CD4-positive, alpha-beta T cell treated with Interleukin-15 for 4 hours (primary cell): ENCODE measurements at places on chromosomes 16 and 17.

DNA sequence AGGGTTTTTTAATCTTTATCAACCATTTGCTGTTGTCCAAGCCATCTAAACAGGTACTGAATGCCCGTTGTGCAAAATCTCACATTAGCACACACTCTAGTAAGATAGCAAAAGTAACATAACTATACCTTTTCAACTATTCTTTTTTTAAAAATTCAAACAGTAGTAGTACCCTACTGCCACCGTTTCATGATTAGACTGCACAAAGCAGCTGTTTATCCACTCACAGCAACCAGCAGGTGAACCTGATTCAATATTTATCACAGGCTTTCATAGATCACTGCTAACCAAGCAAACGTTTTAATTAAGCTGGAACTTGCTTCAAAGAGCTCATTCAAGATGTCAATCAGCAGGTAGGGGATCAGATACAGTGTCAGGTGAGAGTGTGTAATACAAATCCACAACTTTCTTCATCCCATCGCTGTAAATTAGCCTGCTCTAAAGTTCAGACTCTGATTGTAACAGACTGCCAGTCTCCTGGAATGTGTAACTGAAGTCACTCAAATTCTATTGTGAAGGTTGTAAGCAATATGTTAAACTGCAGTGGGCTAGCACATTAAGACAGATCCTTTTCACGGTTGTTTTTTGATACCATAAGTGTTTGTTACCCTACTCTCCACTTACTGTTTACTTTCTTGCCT, 47.3 kb downstream of the BRIP1 start:
- no peak for DNase-seq

DNA sequence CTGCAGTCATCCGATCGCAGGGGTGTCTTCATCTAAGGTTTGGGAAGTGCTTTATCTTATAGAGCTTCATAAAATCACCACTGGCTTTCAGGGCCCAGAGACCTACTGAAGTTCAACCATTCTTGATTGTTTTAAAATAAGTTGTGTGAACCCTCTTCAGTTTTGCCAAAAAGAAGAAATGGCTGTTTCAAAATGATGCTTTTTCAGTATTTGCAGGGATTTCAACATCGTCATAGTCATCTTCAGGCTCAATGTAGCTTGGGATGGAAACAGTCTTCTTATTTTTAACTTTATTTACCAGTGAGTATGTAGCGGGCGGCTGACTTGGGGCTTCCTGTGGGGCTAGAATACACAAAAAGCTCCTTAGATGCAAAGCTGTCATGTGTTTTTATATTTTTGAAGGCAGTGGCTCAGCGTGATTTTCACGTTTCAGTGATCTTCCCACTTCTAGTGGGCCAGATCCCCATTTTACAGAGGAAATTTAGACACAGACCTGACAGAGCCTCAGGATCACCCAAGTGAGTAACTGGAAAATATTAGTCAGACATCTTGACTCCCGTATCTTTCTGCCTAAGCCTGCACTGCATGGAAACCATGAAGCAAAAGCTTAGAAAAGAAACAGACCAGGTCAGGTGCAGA, 19.1 kb upstream of the ZNF594 start:
- no peak for DNase-seq

DNA sequence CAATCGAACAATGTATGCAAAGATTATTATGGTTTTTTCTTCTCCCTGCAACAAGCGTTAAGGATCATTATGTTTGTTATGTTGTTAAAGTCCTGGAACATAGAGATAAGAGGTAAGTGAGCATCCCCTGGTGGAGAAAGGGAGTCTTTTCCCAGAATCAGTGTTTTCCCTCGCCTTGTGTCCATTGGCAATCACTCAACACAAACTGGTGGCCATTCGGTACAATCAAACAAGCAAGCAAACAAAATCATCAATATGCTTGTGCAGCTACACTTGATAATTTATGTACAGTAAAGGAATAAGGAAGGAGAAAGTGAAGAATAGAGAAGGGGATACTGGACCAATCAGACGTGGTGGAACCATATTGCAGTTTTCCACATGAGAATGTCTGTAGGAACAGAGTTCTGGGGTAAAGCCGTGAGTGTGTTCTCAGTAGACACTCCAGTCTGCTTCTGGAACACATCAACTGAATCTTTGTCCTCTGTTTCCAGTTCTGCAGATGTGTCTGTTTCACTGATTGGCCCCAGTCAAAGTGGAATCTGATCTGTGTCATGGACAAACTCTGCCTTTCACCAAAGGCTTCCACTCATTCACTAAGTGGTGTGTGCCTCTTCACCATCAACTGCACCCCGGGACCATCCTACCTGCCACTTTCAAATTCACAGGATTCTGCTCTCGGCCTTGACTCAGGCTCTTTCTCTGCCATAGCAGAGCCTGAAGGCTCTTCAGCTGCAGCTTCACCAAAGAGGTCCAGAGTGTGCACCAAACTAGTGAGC, 169.5 kb downstream of the AHSP start:
- no peak for DNase-seq

GRCh38 chr16:9458816-9459215, 367.4 kb downstream of the HAPSTR1 start:
- no peak for DNase-seq

- no peak for DNase-seq
Measured at GRCh38 chr16:25481636-25482035, 210.1 kb upstream of the HS3ST4 start.

DNA sequence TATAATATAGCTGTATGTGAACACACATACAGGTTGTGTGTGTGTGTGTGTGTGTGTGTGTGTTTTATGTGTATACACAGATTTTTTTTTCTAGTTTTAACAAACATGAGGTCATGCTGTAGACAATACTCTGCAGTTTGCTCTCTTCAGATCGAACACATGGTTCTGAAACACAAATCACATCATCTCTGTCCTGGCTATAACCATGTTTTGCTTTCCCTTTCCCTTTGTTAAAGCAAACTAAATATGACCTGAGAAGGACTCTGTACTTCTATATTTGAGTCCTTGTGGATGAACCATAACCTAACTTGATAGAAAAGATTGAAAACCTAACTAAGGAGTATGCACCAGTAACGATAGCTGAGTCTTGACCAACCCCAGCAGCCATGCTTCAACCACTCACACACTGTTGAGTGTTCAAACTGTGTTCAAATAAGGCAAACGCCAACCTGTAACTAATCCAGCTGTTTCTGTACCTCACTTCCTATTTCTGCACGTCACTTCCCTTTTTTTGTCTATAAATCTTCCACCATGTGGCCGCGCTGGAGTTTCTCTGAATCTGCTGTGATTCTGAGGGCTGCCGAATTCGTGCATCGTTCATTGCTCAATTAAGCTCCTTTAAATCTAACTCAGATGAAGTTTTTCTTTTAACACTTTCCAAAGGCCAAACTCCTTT, 303.8 kb downstream of the HS3ST3B1 start:
- no peak for DNase-seq

DNA sequence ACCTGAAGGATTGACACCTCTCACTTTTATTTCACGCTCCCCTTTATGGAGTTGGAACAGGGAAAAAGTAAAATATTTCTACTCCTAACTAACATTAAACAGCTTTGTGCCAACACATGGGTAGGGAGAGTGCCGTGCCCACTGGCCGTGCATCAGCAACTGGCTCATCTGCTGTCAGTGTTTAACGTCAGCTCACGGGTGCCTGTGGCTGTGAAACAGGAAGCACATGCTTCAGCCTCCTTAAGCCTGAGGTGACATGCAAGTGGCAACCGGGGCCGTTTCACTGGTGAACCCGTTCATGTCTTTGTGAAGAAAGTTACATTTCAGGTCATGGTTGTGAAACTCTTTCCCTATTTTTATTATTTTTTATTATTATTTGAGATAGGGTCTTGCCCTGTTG, 3.2 kb downstream of the SPG7 start:
- DNase-seq, result no peak

GRCh38 chr16:2455081-2455845, 4.6 kb upstream of the TEDC2 start:
- no peak for DNase-seq

- peak; percentile 61 for DNase-seq
Measured at GRCh38 chr17:2192367-2193057, 111.1 kb downstream of the SMG6 start.

GRCh38 chr17:80942423-80943345, 49.0 kb upstream of the CHMP6 start:
- DNase-seq, result no peak

GRCh38 chr17:41676058-41676419, 12.6 kb upstream of the EIF1 start:
- no peak for DNase-seq

GRCh38 chr16:19645557-19645981, 72.5 kb downstream of the KNOP1 start:
- DNase-seq, result no peak

DNA sequence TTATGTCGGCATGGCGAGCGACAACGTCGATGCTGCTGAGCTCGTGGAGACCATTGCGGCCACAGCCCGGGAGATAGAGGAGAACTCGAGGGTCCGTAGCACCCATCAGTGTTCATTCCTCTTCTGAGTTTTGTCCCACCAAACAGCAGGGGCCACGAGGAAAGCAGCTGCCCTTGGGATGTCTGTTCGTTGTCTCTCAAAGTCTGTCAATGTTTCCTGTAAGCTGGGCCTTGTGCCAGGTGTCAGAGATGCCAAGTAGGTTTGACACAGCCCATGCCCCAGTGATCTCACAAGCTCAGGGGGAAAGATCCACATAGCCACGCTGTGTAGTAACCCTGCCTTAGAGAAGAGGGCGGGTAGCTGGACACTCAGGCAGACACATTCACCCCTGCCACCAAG, 22.6 kb downstream of the NTAN1 start:
- no peak for DNase-seq

DNA sequence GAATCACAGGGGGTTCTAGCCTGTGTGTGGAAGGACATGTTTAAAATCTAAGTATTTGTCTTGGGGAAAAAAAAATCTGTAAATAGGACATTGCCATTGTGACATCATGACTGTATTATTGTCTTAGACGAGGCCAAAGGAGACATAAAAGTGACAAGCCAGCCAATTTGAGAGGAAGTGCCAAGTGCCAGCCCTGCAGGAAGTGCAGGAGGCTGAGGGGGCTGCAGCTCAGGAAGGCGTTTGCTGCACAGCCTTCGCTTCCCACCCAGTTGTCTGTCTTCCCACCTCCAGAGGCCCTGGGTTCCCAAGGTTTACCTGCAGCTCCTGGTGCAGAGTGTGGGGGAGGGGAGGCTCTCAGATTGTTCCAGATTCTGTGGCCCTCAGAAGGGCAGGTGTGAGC, 1.3 kb downstream of the ADCY7 start:
- peak; percentile 43 for DNase-seq

GRCh38 chr16:49754495-49755312, 101.2 kb downstream of the ZNF423 start:
- no peak for DNase-seq

DNA sequence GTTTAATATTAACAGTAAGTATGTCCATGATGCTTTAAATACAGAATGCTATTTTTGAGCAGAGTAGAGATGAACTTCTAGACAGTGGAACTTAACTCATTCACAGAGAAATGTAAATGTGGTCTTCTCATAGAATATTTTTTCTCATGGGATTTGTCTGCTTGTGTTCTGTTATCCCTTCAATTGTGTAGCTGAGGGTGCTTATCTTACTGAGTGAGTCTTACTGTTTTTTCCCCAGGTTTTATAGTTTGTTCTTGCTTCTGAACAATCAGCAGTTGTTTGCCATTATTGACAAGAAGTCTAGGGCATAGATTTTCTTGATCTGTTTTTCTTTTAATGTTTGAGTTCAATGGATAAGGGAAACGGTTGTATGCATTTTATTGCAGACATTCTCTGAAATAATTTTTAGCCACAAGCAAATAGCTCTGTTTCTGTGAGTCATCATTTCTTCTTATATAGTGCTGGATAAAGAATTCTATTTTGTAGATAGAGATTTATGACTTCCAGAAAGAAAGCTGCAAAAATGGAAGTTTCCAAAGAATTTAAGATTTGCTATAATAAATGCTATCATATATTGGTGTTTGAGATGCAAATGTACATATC, 60.5 kb downstream of the NF1 start:
- DNase-seq, result no peak

DNA sequence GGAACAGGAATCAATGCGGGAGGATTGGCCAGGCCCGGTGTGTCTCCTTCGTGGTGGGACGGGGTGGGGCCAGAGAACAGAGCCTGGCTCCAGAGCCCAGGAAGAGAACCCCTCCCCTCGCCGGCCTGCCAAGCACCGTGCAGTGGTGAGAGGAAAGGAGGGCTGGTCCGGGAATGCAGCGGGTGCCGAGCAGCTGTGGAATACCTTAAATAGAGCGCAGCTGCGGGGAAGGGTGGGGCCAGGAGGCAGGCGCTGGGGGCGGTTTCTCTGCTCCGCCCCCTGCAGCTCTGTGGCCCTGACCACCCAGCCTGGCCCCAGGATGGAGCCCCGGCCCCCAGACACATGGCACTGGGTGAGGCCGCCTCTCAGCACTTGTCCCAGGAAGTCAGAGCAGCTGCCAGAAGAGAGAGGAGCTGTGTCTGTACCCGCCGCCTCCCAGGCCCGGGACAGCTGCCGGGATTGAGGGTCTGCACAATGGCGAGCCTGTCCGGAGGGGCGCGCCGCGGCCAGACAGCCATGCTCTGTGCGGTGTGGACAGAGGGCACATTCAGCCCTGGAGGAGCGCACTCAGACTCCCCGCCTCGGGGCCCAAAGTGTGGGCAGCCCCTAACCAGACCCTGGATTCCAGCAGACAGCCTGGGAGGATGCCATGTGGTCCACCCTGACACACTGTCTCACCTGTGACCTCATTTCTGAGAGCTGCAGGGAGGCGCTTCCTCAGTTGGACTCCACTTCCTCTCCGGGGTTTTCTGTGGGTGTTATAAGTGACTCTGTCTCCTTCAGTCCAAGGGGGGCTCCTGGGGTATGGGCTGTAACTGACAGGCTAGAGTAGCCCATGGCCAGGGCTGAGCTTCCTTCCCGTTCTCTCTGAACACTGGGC, 268.8 kb downstream of the SEC14L1 start:
- DNase-seq, result peak; percentile 69

DNA sequence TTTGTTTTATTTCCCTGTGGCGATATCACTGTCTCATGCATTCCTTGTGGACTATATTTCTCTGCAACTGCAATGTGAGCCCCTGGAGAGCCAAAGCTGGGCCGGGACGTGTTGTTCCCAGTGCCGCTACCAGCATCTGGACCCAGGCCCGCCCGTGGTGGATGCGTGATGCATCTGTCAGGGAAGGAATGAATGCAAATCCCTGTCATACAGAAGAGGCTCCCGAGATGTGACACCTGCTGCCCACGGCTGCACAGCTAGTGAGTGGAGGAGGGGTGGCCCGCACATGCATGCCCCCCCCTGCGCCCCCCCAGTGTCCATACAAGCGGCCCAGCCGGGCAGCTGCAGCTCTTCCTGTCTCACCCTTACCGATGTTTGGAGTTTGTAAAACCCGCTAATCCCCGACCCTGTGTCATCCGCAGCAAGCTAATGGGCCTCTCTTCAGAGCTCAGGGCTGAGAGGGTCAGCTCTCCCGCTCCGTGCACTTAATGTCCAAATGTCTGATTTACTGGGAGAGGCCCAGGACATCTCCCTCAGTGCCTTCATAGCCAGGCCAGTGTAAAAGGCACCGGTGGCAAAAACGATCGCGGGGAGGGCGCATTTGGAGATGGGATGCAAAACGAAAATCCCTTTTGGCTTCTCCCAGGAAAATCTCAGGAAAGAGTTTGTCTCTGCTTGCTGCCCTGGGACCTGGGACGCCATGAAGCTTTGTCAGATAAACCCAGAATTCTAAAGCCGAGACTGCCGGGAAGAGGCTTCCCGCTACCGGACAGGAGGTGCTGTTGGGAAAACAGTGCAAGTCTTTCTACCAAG, 91.8 kb downstream of the FOXL1 start:
- DNase-seq, result no peak

GRCh38 chr16:57007050-57007449, 17.7 kb downstream of the NLRC5 start:
- DNase-seq, result no peak
